Ascending aorta (tissue), 2 donors: ENCODE measurements at places on chromosomes 13 and 19. TPM values are rescaled to one million over a fixed set of nuclear protein-coding genes. Genes with fewer than 3 reads are reported as not detected.

The KCNC3 gene
- 3.8 TPM for total RNA-seq

The NCAN gene
- total RNA-seq: not detected

The OR7E24 gene
- total RNA-seq: not detected

The ZNF443 gene
- 4.0 TPM for total RNA-seq

The ZNF132 gene
- 5.2 TPM for total RNA-seq

The ZNF850 gene
- total RNA-seq: 5.1 TPM

The PSG1 gene
- not detected for total RNA-seq

The SIGLEC12 gene
- not detected for total RNA-seq

The BEST2 gene
- total RNA-seq: not detected

The IZUMO1 gene
- total RNA-seq: not detected

The GAPDHS gene
- total RNA-seq: not detected

The FGF22 gene
- not detected for total RNA-seq

The NTN5 gene
- not detected for total RNA-seq

The CCDC8 gene
- total RNA-seq: 10.0 TPM

The TNFSF11 gene
- total RNA-seq: not detected

The AMER2 gene
- not detected for total RNA-seq

The TUBA3C gene
- not detected for total RNA-seq
